ENCODE measurements at places on chromosomes 4 and X.

GRCh38 chrX:132184871-132185270 lies 34.4 kb downstream of the RAP2C start:
- DNase-seq = no peak

GRCh38 chr4:6955261-6955911 lies 45.8 kb downstream of the TBC1D14 start:
- DNase-seq = no peak

DNA sequence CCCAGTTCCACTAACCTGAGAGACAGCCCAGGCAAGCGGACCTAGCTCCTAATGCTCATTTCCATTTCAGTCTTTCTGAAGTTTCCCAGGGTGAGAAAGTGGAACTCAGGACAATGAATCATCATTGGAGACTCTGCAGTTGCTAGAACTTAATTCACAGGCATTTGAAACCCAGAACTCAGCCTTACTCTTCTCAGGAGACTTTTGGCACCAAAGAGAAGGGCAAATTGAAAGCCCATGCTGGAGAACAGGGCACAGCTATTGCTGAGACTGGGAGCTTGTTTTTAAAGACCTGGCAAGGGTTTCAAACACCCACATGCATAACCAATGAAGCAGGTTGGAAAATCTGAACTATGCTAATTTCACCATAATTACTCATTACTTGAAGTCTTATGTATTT lies 36.0 kb downstream of the BST1 start:
- peak; percentile 36 for DNase-seq

- peak; percentile 96 for DNase-seq
These were observed 189.6 kb downstream of the BCOR start for GRCh38 chrX:39907964-39908661.

DNA sequence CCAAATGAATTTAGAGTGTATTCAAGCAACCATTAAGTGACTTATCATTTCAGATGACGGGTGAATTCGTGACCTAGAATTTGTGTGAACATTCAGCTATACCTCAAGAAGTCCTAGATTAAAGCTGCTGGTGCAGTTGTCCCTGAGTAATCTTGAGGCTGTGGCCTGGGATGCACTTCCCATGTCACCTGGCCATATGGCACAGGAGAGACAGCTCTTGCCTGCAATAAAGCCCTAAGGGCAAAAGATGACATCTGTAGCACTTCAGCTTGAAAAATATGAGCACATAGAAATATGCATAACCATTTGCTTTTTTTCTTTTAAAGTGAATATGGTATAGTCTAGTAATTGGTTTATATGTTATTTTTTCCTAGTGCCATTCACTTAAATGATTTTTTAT lies 125.8 kb downstream of the FHDC1 start:
- DNase-seq = no peak

GRCh38 chrX:113793563-113793962 lies 790.3 kb upstream of the HTR2C start:
- DNase-seq = no peak

GRCh38 chrX:30521440-30522182 lies 56.0 kb downstream of the TASL start:
- peak; percentile 84 for DNase-seq

DNA sequence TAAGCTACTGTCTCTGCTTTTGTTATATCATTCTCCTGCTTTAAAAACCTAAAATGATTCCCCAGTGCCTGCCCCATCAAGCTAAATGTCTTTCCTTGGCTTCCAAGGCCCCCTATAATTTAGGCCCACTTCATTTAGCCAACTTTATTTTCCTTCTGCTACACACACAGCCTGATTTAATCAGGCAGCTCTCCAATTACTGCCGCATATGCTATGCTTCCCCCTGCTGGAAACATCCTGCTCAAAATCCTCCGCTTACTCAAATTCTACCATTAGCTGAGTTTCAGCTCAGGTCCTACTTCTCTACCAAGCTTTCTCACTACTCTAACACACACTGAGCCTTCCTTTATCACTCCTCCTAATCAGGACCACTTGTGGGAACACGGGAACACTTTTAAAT lies 17.0 kb downstream of the LAMP2 start:
- DNase-seq = peak; percentile 42

DNA sequence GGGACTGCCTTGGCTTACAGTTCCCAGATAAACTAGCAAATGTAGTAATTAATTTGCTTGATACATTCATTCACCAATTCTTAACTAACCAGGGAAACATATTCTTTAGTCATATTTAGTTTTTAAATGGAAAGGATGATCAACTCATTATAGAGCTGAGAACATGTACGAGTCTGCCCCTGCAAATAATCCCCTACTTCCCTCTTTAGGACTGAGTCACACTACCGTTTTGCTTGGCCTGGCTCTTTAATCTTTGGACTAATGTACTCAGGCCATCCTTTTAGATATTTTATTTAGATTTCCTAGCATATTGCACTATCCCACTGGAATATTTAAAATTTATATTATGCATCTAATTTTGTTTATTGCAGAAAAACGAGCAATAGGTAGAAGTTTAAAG lies 105.5 kb upstream of the LCORL start:
- no peak for DNase-seq

DNA sequence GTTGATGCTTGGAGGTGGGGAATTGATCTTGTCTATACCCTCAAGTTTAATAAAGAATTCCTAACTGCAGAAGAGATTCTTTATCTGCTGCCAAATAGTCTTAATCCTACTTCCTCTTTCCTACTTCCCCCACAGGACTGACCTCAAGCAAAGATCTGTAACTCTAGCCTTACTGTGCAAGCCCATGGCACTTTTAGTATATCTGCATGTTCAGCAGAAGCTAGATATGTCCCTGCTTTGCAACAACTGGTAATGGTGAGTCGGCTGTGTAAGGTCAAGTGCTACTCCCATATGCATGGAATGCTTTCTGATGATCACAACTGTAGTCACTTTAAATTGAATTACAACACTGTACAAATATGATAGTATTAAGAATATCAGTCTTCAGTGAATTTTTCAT lies 26.3 kb upstream of the PDS5A start:
- DNase-seq = peak; percentile 37

GRCh38 chr4:185941461-185941860 lies 127.5 kb upstream of the TLR3 start:
- DNase-seq = no peak

- DNase-seq = no peak
These were observed 58.6 kb downstream of the ELOVL6 start for GRCh38 chr4:110139815-110140214.

DNA sequence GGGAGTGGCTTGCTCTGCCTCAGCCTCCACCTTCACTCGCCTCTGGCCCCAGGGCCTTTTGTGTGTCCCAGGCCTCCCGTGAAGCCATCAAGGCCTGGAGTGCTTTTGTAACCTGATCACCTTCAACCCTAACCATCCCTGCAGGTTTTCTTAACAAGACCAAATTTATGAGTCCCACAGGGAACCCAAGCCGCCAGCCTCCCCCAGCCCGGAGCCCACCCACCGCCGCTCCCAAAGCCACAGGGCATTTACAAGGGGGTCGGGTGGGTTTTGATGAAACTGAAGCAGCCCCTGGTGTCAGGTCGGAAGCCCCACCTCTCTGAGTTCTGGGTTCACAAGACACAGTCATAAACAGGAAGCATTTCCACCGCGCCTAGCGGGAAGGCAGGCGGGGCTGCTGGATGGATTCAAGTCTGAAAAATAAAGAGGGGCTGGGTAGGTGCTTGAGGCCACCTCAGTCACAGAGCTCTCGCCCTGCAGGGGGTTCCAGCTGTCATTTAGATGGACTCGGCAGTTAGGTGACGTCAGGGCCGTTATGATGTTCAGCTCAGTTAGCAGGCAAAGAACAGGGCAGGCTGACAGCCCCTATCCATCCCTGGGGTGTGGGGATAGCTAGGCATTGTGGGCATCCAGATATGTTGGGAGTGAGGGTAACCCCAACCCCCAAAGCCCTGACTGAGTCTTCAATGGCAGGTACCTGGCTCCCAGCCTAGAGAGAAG lies 128.5 kb downstream of the BCOR start:
- no peak for DNase-seq

DNA sequence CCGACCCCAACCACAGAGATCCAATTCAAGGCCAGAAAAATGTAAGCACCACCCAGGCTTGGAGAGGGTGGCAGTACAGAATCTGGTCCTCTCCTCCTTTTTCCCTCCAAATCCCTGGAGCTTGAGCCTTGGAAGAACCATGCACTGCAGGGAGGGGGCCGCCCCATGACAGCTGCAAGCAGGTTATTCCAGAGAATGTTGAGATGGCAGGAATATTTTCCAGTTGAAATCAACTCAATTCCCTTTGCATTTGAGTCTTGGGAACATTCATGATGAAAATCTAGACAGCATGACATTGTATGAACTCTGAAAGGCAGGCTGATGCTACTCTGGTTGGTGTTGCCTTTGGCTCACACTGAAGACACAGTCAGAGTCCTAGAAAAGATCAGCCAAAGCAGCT lies 386.6 kb upstream of the FGF16 start:
- DNase-seq = no peak

- DNase-seq = peak; percentile 34
These were observed 3.6 kb upstream of the MAGED1 start for GRCh38 chrX:51889851-51890250.
